ENCODE measurements at places on chromosomes 5 and 9. TPM values are rescaled to one million over a fixed set of nuclear protein-coding genes. Genes with fewer than 3 reads are reported as not detected.

Gene ZFP37
- 1.6 TPM for total RNA-seq

DNA sequence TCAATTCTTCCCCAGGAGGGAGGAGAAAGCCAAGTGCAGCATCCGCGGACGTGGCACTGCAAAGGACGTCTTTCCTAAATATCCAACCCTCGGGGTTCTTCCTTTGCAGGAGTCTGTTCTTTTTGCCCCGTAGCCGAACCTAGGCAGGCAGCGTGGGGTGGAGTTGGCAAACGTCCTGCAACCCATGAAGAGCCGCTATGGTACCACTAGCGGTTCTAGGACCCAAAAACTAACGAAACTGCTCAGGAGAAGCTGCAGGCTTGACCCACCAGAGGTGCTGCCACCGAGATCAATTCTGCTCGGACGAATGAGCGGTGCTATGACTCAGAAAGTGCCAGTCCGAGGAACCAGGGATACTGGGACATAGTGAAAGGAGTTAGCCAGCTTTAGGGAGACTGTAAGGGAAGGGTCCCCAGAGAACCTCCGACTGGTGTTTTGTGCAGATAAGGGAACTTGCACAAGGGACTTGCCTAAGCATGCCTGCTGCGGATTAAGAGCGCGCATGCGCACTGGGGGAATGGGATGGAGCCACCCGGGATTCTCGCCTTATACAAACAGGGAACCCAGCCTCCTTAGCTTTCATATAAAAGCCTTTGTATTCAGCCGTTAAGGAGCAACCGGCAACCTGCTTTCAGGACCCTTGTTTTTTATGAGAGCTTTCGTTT is 32.7 kb downstream of the ANXA2R start:
- peak; percentile 44 for ATAC-seq

DNA sequence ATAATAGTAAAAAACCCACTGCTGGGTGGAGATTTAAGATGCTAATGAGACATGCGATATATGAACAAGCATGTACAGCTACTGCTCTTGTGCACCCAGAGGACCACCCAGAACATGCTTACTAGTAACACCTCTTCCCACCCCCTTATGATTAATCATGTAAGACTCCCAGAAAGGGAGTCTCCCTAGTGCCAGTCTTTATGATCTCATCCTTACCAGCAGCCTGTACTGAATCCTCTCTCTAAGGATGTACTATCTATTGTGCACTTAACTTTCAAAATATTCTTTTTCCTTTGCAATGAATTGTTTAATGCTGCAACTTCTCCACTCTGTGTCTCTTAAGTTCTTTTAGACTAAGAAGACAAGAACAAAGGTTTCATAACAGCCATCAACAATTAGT is 9.1 kb upstream of the MAT2B start:
- no peak for ATAC-seq

Gene RORB
- total RNA-seq, result not detected

- ATAC-seq, result no peak
Observed at GRCh38 chr9:23635276-23635675, 190.8 kb downstream of the ELAVL2 start.

DNA sequence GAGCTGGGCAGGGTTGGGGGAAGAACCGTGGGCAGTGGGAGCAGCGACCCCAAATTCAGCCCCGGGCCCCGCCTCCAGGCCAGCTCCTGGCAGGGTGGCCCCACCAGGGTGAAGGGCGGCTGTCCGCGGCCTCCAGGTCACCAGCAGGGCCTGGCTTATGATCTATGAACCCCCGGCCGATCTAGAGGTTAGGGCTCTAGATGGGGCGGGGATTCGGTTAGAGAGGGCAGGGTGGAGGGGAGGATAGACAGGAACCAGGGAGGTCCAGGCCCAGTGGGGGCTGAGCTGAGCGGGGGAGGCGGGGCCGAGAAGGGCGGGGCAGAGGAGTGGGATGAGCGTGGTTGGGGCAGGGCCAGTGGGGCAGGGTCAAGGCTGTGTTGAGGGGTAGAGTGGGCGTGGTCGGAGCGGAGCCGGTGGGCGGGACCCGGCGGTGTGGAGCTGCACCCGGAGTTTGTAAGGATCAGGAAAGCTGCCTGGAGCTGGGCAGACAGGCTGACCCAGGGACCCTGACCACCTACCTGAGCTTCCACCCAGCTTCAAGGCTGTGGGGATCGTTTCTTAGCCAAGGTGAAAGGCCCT is 29.3 kb upstream of the OBP2B start:
- ATAC-seq, result peak; percentile 55

GRCh38 chr9:33196736-33197135 is 29.6 kb upstream of the B4GALT1 start:
- no peak for ATAC-seq

Gene BTNL3
- not detected for total RNA-seq

DNA sequence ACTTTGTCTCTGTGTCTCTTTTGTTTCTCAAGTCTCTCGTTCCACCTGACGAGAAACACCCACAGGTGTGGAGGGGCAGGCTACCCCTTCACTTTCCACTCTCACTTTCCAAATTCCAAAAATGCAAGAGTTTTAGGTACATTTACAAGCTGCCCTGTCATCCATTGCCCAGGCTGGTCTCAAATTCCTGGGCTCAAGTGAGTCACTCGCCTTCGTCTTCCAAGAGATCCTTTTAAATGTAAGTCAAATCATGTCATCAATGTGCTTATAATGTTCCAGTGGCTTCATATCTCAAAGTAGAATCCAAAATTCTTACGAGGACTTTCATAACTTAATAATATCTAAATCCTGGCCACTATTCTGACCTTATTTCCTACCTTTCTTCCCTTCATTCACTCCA is 20.4 kb upstream of the UGCG start:
- ATAC-seq, result no peak

Measured in activated T-helper 17 cell treated with anti-CD3 and anti-CD28 coated beads, Interleukin-2, amount 50 U/mL, for 72 hours (primary cell).